ENCODE measurements at places on chromosomes 3 and 15. TPM values are rescaled to one million over a fixed set of nuclear protein-coding genes. Genes with fewer than 3 reads are reported as not detected.

AMT gene
- polyA plus RNA-seq: 41.2 TPM

SIAH2 gene
- 16.7 TPM for polyA plus RNA-seq

CCR3 gene
- not detected for polyA plus RNA-seq

STRIT1 gene
- polyA plus RNA-seq: 1.5 TPM

WDR48 gene
- 117 TPM for polyA plus RNA-seq

DNA sequence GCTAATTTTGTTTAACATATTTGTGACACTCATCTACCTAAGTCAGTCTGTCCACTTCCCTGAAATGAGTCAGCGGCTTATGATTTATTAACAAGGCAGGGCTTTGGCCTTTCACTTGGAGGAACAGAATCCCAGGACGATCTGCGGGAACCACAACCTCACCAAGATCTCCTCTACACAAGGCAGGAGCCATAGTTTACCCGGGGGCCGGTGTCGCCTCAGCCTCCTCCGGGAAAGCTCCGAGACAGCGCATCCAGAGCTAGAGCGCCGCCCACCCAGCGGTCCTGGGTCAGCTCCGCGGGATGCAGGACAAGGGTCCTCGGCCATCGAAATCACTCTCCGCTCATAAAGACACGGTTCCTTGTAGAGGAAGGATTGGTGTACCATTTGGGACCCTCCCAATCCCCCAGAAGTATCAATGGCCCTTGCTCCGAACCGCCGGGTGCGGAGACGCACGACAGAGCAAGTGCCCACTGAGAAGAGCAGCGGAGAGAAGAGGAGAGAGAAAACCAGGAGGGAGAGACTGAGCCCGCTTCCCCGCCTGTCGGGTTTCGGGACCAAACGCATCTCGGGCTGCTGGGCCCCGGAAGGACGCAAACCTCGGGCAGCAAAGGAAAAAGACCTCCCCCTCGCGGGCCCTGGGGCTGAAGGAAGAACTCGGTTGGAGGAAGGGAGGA, 13.1 kb upstream of the ALCAM start:
- no peak for DNase-seq

DNA sequence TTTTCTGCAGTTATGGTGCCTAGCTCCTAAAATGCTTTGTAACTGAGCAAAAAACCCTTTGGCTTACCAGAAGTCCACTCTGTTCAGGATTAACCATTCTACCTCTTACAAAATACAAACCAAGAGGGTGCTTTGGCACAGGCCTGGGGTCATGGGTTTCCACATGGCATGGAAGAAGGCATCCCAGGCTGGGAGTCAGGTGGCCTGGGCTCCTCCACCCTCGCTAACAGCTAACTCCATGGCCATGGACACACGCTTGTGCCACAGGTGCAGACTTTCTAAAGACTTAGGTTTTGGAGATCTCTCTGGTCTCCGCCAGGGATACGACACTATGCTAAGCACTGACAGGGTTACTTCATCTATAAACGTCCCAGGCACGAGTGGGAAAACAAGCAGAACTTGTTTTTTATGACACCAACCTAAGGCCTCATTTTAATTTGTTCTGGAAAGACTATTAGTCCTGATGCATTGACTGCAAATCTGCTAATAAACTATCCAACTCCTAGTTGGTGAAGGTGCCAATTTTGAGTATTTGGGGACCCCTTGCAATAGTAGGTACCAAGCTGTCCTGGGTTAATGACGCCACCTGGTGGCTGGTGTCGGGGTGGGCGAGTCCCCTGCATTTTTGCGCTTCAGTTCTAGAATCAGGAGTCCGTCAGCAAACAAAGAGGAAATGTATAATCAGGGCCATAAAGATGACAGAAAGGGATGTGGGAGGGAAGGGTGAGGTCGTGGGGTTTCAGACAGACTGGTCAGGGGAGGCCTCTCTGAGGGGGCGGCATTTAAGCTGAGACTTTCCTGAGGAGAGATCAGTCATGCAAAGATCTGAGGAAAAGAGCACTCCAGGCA, 10.3 kb upstream of the ALDH1A3 start:
- no peak for DNase-seq

DNA sequence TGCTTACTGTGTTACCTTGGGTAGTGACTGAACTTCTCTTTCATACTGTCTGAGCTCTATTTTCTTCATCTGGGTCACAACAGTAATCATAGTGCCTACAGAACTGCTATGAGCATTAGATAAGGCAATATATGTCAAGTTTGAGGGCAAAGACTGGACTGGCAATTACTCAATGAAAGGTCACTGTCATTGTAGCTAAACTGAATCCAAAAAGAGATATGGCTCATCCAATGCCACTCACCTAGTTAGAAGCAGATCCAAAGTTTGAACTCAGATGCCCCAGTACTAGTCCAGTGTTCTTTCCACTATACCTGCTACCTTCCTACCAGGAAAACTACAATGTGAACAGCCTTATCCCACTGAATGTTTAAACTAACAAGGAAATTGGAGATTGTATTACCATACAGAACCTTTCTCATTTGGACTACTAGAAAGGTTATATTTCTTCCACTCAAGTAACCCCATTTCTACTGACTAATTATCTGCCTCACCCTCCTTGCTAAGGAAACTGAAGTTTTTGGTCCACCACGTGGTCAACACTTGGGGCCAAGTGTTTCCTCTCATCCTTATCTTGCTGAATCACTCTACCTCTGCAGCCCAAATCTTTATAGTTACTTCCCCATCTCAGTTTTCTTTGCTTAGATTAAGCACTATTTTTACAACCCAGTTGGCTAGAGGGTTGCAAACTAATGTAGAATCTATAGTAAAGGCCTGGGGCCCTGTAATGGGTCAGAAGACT, 202.3 kb upstream of the LPP start:
- DNase-seq: no peak

GRCh38 chr3:4425707-4426106, 41.4 kb downstream of the SUMF1 start:
- DNase-seq: no peak

GRCh38 chr15:33132722-33133345, 61.7 kb downstream of the FMN1 start:
- DNase-seq: peak; percentile 86

DNA sequence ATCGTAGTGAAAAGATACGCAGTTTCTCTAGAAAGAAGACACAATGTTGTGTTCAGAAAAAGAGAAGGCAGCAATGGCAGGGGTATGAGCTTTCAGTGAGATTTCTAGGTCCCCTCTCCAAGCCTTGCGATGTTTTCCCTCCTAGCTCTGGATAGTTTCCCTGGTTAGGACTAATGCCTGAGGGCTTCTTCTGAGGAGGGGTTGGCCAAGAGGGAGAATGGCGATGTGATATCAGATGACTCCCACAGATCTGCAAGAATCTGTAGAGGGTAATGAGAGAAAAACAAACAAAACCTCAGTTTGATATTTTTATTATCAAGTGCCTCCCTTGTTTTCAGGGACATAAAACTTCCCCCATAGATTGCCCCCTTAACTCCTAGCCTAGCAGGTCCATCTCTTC, 4.1 kb upstream of the CLDN1 start:
- no peak for DNase-seq

DNA sequence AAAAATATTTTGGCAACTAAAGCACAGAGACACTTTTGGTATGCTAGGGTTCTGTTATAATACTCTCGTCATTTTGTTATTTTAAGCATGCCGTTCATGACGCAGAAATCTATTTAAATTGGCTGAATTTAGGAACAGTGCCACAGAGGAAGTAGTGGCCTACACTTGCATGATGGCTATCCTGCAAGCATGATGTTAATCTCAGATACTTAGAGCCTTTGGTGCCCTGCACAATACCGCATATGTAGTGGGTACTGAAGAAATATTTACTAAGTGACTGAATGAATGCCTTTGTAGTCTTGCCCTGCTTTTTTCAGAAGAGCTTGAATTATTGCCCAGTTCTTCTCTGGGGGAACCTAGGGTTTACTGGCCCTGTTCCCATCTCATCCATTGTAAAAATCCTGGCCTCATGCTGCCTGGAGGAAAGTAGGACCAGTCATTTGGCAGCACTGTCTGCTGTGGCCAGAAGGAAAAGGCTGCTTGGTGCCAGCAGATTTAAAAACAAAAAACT, 79.0 kb downstream of the SERPINI1 start:
- DNase-seq: no peak

- no peak for DNase-seq
Measured at GRCh38 chr15:60362321-60363086, 35.3 kb downstream of the ANXA2 start.
